ENCODE measurements at places on chromosomes 5 and 9.
A peak's percentile ranks its signal among the peaks of the same experiment; 100 is the strongest.

GRCh38 chr5:133700251-133700650, 87.9 kb upstream of the FSTL4 start:
- no peak for DNase-seq

DNA sequence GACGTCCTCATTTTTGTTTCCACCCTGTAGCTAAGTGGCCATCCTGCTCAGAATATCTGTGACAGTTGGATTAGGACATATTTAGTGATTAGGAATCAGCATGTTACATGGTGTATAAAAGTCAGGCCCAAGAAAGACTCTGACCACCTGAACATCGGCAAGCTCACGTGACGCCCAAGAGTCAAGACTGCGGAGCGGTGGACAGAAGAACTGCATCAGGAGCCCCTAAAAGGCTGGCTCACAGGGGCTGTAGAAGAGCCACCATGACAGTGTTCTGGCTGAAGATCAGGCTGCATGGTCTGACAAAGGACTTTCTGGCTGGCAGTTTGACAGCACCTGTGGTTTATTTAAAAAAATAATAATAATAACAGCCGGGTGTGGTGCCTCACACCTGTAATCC, 185.3 kb downstream of the AUH start:
- no peak for DNase-seq

- no peak for DNase-seq
Observed at GRCh38 chr9:128077847-128078503, 9.9 kb downstream of the SLC25A25 start.

GRCh38 chr9:27701587-27701986, 128.3 kb upstream of the C9orf72 start:
- peak; percentile 44 for DNase-seq

- no peak for DNase-seq
Observed at GRCh38 chr9:102309379-102309778, 570.9 kb upstream of the GRIN3A start.

- DNase-seq, result peak; percentile 16
Observed at GRCh38 chr9:110446171-110446570, 108.5 kb upstream of the TXNDC8 start.

All from NB4 (cell line).